ENCODE measurements at places on chromosomes 7 and 10.

DNA sequence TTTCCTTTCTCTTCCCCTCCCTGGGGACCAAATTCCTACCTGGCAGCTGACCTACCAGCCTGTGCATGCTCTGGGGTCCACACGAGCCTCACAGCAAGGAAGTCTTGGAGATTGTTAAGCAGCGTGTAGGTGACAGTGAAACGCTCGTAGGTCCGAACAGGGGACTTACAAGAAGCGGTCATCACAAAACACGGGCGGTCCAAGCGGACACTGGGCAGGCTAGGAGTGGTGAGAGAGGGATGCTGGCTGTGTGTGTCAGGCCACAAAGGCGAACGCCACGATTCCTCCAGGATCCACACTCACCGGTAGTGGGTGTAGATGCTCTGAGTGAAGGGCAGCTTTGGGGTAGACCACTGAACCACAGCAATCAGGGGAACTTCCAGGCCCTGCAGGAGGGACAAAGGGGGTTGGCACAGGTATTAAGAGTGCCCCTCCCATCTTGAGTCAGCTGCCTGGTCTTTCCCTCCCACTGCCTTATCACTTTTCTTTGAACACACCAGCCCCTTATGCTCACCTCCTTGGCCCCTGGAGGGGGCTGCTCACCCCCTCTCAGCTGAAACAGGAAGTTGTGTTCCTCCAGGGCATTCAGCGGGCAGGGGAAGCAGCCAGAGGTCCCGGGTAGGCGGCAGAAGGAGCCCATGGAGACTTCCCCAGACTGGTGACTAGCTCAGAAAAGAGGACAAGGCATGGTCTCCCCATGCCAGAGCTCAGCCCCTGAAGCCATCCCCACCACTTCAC is 2.0 kb downstream of the TRAPPC14 start:
- peak; percentile 70 for DNase-seq

DNA sequence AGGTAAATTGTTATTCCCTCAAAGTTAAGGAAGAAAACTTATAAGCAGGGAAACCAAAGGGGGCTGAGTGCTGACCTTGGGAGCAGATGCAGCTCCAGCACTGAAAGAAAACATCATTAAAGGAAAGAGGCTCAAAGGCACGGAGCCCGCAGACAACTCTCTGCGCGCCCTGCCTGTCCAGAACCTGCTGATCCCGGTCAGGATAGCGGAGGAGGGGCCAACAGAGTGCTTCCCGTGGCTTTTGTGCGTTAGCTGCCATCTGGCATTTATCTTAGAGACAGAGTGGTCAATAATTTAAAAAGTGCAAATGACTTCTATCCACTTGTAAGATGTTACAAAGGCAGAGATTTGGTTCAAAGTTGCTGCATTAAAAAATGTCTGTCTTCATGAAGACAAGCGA is 162.1 kb downstream of the FANK1 start:
- DNase-seq: no peak

DNA sequence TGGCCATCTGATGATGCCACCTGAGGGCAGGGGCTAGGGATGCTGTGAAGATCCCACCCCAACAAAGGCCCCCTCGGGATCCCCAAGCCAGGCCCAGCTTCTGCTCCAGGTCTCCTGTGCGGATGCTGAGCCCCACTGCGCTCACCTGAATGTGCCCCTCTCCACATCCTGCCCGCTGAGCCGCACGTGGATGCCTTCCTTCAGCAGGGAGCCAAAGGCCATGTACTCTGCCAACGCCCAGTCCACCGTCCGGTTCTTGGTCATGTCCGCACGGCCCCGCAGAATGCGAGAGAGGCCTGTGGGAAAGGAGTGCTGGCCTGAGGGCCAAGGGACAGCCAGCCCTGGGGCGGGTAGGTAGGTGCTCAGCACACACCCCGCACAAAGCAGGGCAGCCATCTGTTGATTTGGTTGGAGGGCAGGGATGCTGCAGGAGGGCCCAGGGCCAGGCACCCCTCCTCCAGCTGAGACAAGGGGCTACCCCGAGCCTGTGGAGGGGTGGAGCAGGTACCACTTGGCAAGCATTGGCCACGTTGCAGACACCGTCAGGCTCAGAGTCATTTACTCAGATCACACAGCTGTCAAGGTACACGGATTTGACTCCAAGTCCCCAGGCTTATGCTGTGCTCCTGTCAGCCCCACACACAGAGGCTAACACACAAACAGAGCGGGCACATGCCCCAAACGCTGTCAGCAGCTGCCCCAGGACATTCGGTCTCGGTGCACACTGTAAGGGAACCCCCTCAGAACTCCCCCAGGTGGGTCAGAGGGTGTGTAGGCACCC is 19.2 kb downstream of the OGDHL start:
- DNase-seq: no peak

GRCh38 chr10:50346942-50347341 is 95.6 kb upstream of the ASAH2 start:
- no peak for DNase-seq

DNA sequence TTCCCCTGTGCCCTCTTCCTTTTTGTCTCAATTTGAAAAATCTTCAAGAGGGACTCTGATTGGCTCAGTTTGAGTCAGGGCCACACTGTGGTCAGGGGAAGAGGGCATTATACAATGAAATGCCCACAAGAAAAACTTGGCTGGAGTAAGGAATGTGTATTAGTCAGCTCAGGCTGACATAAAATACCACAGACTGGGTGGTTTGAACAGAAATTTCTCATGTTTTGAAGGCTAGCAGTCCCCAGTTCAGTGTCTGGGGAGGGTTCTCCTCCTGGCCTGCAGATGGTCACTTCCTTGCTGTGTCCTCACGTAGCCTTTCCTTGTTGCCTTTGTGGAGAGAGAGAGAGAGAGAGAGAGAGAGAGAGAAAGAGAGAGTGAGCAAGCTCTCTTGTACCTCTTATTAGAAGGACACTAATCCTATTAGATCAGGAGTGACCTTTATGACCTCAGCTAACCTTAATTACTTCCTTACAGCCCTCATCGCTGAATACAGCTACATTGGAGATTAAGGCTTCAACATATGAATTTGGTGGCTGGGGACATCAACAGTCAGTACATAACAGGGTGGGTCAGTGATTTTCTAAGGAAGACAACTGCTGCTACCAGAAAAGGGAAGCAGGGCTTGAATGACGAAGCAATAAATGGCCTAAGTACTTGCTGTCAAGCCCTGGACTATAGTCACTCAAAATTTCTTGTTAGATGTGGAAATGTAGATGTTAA is 25.8 kb upstream of the FAM13C start:
- no peak for DNase-seq

DNA sequence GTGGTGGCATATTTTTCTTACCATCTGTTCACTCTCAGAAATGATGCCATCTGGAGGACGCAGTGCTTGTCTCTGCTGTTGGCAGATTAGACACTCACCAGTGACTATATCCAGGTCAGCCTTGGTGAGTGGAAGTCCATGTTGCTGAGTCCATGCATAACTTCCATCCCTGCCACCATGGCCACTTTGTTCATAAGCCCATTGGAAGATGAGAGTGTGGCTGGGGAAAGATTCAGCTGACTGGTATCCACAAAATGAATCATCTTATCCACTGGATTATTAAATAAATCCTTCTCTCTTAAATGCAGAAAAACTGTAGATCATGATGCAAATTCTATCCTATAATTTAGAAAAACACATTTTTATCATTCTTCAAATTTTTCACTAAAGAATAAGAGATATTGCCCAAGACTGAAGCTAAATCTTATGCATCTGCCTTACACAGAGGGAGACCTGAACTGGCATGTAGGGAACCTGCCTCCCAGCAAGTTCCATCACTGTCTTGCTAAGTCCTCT is 726.9 kb downstream of the TNS3 start:
- DNase-seq: no peak

DNA sequence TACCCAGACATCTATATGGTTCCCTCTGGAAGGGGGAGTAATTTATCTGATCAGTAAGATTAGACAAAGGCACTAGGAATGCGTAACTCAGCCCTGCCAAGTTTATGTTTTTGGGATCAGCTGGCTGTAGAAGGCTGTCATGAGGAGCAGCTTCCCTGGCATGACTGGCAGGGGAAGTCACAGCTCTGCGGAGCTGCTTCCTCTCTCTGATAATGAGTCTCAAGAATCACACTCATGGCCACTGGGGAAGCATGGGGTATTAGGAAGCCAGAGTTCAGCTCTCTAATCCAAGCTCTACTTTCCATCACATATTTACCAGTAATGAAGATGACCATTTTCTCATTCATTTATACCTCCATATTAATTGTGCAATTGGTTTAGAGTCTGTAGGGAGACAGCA is 758.9 kb downstream of the GRM8 start:
- no peak for DNase-seq

- no peak for DNase-seq
These were observed 161.0 kb downstream of the RNF216 start for GRCh38 chr7:5620459-5620881.

- DNase-seq: no peak
These were observed 221.2 kb downstream of the PLXNA4 start for GRCh38 chr7:132355048-132355447.

DNA sequence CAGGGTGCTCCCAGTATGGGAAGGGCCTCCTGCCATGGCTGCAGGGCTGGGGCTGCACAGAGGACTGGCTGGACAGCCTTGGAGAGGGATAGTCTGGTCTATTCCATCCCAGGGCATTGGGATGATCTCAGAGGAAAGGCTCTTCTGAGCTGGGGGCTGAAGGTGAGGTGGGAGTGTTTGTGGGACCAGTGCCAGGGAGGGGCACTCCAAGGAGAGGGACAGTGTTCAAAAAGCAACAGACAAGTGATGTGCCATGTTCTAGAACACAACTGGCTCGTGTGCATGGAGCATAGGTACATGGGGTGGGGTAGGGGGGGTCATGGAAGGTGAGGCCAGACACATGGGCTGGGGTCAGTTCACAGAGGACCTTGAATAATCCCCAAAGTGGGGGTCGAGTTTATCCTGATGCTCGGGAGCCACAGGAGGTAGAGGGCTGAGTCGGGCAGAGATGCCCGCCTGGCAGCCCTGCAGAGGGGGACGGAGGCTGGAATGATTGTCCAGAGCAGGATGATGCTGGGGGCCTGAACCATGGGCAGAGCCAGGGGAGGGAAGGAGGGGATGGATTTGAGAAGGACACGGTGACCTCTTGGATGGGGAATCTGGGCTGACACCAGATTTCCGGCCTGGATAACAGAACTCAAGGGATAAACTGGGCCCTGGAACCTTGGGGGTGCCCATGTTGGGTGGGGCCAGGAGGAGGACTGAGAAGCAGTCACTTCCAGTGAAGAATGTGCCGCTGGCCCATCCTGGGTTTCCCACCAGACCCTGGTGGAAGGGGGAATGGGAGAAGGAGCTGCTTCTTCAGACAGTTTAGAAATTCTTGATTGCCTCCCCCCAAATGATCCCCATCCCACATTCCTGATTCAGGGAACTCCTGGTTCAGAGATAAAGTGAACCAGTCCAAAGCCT is 50.4 kb downstream of the NEURL1 start:
- DNase-seq: peak; percentile 25

DNA sequence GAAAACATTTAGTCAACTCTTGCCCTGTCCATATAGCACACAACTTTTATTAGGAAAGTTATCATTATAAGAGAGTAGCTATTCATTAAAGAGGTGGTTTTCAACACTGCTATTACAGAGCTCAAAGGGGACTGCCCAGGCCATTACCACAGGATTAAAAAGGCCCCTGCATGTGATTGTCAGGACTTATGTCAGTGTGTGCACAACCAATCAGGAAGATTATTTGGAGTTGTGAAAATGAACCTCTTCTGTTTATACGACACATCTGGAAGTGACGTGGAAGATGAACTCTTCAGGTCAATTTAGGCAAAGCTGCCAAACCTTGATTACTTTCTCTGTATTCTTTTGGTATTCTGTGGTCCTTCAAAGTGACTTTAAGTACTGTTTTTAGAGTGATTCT is 14.7 kb downstream of the CCNY start:
- DNase-seq: no peak

- DNase-seq: peak; percentile 77
These were observed 3.2 kb downstream of the CYP26A1 start for GRCh38 chr10:93076871-93077270.

DNA sequence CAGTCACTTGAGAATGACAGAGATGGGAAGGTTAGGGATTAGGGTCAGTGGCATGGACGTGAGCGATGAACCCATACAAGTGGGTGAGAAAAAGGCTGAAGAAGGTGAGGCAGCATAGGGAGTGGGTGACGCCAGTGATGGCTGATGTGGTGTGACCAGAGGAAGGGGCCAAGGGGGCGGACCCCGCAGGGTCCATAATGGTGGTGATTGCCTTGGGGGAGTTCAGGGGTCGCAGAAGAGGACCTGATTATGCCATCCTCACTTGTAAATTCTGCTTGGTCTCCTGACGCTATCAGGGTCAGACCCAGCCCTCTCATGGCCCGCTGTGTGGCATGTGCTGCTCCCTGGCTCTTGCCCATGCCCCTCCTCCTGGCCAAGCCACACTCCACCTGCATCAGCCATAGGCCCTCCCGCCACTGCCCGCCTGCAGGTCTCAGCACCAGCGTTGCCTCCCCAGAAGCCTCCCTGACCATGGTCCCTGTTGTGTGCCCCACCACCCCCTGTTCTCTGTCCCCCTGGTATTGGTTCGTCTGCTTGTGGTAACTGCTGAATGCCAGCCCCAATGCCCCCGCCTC is 235.7 kb downstream of the EBF3 start:
- DNase-seq: no peak

DNA sequence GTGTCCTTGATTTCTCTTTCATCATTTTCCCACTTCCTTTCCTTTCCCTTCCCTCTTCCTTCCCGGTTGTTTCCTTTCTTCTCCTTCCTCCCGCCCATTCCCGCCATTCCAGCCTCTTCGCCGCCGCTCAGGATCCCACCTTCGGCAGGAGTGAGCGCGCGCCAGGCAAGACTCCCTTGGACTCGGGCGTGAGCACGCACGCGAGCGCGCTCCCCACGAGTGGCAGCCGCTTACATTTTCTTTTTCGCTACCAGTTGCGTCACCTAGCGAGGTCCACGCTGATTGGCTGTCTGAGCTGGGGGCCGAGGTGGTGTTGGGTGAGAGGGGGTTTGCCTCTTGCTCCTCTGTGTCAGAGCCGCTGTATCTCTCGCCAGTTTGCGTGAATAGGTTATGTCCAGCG is 11.8 kb downstream of the ZAN start:
- DNase-seq: peak; percentile 51

GRCh38 chr7:50389961-50390360 is 60.2 kb downstream of the FIGNL1 start:
- no peak for DNase-seq

DNA sequence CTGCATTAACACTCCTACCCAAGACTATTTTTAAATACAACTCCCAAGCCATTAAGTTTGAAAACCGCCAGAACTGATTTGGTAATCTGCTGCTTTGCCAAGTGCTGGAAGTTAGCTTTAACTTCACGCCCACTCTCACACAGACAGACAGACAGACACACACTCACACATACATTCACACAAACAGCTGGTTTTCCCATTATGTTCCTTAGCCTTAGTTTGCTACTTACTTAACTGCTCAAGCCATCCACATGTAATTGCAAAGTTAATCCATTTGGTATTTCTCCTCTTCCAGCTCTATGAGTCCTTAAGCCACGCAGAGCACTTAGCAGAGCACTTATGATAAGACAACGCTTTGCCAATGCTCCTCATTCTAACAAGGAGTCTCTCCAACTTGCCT is 8.3 kb downstream of the COBL start:
- DNase-seq: peak; percentile 40

All from mesendoderm (in vitro differentiated cells).